ENCODE measurements at places on chromosomes 6 and 20. TPM values are rescaled to one million over a fixed set of nuclear protein-coding genes. Genes with fewer than 3 reads are reported as not detected.
A peak's percentile ranks its signal among the peaks of the same experiment; 100 is the strongest.

LGSN gene
- not detected for polyA plus RNA-seq

HSF2 gene
- 10.0 TPM for polyA plus RNA-seq

DNA sequence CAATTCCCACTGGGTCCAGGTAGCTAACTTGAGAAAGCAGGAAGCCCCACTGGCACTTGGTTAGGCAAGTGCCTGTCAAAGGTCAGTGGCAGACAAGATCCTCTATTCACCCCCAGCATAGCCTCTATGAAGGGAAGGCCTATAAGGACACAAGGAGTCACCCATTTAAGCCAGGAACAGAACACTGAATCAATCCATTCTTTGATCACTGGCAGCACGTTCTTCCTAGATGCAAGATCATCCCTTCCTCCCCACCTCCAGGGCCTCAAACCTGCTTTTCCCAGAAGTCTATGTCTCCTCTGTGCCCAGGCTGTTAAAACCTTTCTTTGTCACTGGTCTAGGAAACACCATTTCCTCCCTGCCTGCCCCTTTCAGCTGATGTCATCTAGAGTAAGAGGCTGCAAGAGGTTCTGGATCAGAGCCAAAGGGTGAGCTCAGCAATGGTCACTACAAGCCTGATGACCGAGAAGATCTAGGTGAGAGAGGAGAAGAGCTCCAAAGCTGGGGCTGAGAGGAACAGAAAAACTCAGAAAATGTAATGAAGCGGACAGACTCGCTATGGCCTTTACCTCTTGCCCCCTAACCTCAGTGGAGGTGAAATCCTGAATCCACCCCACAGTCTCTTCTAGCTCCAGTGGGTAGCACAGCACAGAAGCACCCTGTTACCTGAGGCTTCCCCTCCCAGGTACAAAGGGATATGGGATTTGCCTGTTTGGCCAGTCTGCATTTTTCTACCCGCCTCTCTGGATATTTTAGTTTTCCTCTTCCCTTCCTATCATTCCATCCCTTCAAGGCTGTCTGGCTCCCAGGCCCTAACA is 1.8 kb downstream of the GTPBP2 start:
- no peaks in the 10 kb centered on the region for H3K4me1 ChIP-seq
- H3K27me3 ChIP-seq, result no peaks in the 10 kb centered on the region
- DNase-seq, result no peak
- peak overlapping the region; percentile 86 for H3K4me3 ChIP-seq
- no peak overlapping the region for H3K27ac ChIP-seq

DNA sequence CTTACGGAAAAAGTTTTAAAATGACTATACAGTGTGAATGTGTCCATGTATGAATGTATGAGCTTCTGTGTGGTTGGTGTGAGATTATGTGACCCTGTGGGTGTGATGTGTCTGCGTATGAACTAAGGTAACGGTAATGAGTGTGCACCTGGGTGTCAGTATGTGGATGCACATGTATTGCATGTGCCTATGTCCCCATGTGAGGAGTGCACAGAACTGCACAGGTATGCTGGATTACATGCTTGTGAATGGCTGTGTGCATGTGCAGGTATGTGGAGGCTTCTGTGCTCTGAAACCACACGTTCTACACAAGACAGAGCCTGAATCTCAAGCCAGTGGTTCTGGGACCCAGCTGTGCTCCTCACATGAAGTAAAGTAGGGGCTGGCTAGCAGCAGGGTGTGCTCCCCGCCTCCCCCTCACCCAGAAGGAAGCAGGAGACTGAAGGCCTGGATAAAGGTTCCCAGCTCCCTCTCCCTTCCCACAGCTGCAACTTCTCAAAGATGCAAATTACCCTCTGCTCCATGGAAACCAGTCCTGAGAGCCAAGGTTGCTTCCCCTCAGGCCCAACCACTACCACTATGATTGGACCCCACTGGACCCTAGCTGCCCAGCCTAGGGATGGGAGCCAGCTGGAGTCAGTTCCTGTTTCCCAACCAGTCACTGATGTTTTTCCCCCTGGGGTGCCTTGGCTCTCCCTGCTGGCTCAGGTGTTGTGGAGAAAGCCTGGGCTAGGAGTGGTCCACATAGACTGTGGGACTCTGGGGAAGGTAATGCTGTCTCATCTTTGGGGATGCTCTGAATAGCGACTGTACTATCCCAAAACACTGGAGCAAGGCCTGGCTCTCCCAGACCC is 24.8 kb upstream of the SPDEF start:
- DNase-seq, result no peak
- H3K4me1 ChIP-seq, result peaks cover 3% of the 10 kb centered on the region
- H3K4me3 ChIP-seq, result no peak overlapping the region
- H3K27ac ChIP-seq, result no peak overlapping the region

- H3K4me1 ChIP-seq, result peaks cover 5% of the 10 kb centered on the region
- no peak for DNase-seq
Observed at GRCh38 chr20:25301357-25301920, 53.6 kb downstream of the PYGB start.

GRCh38 chr6:17098538-17098937 is 3.3 kb upstream of the STMND1 start:
- no peaks in the 10 kb centered on the region for H3K36me3 ChIP-seq
- DNase-seq, result no peak
- no peak overlapping the region for H3K4me3 ChIP-seq
- no peak overlapping the region for H3K27ac ChIP-seq
- H3K27me3 ChIP-seq, result peaks cover 34% of the 10 kb centered on the region

- DNase-seq, result no peak
- no peak overlapping the region for H3K27ac ChIP-seq
- H3K27me3 ChIP-seq, result no peaks in the 10 kb centered on the region
- H3K4me1 ChIP-seq, result no peaks in the 10 kb centered on the region
Observed at GRCh38 chr6:25118038-25118437, 161.1 kb upstream of the CARMIL1 start.

DNA sequence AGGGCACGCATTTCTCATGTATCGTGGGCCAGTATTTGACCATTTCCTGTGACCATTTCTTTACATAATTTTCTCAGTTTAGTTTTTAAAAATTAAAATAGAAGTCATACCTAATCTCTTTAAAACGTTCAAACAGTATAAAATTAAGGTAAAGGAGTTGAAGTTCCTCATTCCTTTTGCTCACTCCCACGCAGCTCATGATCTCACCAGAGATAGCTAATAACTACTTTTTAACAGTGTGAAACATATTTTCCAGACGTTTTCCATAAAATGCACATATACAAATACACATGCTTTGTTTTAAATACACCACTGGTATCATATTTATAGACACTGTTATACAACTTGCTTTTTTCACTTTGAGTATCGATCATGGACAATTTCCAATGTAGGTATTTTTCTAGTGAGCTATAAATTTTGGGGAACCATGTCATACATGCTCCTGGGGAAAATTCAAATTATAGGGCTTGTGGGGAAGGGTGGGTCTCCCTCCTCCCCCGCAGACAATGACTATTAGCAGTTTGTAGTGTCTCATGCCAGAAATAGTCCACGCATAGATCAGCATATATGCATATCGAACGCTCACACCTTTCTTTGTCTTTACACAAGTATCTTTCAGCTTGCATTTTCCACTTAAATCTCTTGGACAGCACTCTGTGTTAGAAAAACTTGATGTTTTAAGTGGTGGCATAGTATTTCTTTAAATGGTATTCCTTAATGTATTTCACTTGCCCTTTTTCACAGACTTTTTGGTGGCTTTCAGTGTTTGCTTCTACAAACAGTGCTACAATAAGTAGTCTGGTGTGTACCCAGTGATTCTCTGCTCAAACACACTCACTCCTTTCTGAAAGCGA is 145.5 kb upstream of the ZNF217 start:
- H3K27me3 ChIP-seq, result no peaks in the 10 kb centered on the region
- peak overlapping the region; percentile 95 for H3K27ac ChIP-seq
- no peak overlapping the region for H3K4me3 ChIP-seq

GRCh38 chr6:41505122-41506049 is 40.8 kb upstream of the FOXP4 start:
- peak; percentile 70 for DNase-seq
- H3K4me3 ChIP-seq, result peak overlapping the region; percentile 54
- H3K27me3 ChIP-seq, result peaks cover 95% of the 10 kb centered on the region
- no peak overlapping the region for H3K27ac ChIP-seq

DNA sequence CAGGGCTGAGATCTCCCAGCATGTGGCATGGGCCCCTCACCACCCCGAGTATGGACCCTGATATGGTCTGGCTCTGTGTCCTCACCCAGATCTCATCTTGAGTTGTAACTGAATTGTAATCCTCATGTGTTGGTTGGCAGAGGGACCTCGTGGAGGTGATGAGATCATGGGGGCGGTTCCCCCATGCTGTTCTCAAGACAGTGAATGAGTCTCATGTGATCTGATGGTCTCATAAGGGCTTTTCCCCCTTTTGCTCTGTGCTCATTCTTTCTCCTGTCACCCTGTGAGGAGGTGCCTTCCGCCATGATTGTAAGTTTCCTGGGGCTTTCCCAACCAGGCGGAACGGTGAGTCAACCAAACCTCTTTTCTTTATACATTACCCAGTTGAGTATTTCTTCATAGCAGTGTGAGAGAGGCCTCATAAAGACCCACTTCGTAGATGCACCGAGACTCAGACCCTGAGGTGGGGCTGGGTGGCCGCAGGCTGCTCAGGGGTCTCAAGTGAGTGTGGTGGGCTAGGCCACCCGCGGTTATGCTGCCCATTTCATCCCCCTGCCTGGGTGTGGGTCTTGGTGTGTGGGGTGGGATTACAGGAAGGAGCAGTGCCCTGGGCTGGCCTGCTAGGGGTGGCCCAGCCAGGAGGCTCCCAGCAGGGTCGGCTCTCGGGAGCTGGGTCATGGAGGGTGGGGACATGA is 26.2 kb upstream of the GATA5 start:
- H3K27me3 ChIP-seq, result no peaks in the 10 kb centered on the region
- H3K36me3 ChIP-seq, result no peaks in the 10 kb centered on the region
- no peak overlapping the region for H3K4me3 ChIP-seq
- H3K27ac ChIP-seq, result no peak overlapping the region

- DNase-seq, result no peak
- H3K27ac ChIP-seq, result no peak overlapping the region
- no peaks in the 10 kb centered on the region for H3K27me3 ChIP-seq
Observed at GRCh38 chr6:47238456-47238995, 71.2 kb downstream of the TNFRSF21 start.

- H3K27ac ChIP-seq, result no peak overlapping the region
- no peaks in the 10 kb centered on the region for H3K36me3 ChIP-seq
- no peak overlapping the region for H3K4me3 ChIP-seq
- 0 out of 2 replicates have a peak, but pooled peaks cover 8% of the 10 kb centered on the region for H3K4me1 ChIP-seq
- no peak for DNase-seq
Observed at GRCh38 chr20:57995381-57995977, 233.0 kb downstream of the ANKRD60 start.

GRCh38 chr6:31826793-31827285 is 699 bp upstream of the HSPA1B start:
- H3K27me3 ChIP-seq, result no peaks in the 10 kb centered on the region
- peaks cover 49% of the 10 kb centered on the region for H3K4me1 ChIP-seq
- peak; percentile 83 for DNase-seq
- H3K27ac ChIP-seq, result peak overlapping the region; percentile 89
- H3K36me3 ChIP-seq, result no peaks in the 10 kb centered on the region

DNA sequence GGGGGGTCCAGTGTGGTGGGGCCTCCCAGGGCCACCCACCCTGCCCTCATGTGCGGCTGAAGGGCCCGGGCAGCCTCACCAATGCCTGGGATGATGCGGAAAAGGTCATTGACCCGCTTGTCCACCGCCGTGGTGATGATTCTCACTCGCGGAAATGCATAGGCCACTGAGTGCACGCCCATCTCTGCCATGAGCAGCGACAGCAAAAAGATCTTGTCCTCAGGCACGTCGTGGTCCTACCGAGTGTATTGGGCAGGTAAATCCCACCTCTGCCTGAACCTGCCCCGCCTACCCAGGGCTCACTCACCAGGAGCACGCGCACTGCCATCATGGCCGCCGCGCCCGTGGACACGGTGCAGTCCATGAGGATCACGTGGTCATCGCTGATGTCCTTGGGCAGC is 16.1 kb downstream of the UCKL1 start:
- no peaks in the 10 kb centered on the region for H3K36me3 ChIP-seq
- DNase-seq, result peak; percentile 81
- peak overlapping the region; percentile 92 for H3K4me3 ChIP-seq
- H3K27me3 ChIP-seq, result no peaks in the 10 kb centered on the region
- peak overlapping the region; percentile 84 for H3K27ac ChIP-seq

- no peak overlapping the region for H3K27ac ChIP-seq
- H3K4me3 ChIP-seq, result no peak overlapping the region
- H3K4me1 ChIP-seq, result peaks cover 4% of the 10 kb centered on the region
- no peak for DNase-seq
- no peaks in the 10 kb centered on the region for H3K27me3 ChIP-seq
Observed at GRCh38 chr20:32830437-32830836, 10.7 kb downstream of the MAPRE1 start.

GRCh38 chr6:101650402-101651100 is 257.0 kb downstream of the GRIK2 start:
- peak; percentile 68 for DNase-seq
- no peaks in the 10 kb centered on the region for H3K36me3 ChIP-seq
- no peaks in the 10 kb centered on the region for H3K27me3 ChIP-seq
- H3K27ac ChIP-seq, result peak overlapping the region; percentile 13
